ENCODE measurements at places on chromosomes 7 and 10.

DNA sequence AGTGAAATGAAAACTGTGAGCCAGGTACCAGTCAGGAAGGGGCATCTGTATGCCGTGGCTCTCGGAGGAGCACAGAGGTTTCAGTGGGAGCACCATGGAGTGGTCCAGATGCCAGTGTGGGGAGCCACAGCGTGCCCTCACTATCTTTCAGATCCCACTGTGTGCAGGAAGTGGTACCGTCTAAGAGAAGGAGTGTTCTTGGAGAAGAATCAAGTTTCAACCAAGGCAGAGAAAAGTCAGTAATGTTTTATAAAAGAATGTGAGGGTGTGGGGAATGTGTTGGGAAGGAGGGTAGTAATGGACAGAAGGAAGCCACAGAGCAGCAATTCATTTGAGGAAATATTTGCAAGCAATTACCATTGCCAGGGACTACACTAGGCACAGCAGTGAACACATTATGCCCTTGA, 35.6 kb downstream of the PRKAR2B start:
- no peak for DNase-seq

DNA sequence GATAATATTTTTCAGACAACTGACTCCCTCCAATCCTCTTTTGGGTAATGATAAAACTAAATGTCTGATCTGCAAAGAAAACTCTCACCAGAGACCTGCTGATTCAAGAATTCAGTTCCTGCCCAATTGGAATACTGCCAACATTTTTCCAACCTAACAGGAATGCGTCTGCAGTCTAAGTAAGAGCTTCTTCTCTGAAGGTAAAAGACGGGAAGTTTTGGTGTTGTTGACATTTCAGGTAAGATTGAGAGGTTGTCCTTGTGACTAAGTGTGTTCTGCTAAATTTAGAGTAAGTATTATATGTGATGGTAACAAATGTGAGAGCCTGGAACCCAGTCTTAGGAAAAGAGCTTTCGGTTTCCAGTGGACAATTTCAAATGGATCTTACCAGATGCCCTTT, 17.6 kb downstream of the IFIT5 start:
- peak; percentile 36 for DNase-seq

DNA sequence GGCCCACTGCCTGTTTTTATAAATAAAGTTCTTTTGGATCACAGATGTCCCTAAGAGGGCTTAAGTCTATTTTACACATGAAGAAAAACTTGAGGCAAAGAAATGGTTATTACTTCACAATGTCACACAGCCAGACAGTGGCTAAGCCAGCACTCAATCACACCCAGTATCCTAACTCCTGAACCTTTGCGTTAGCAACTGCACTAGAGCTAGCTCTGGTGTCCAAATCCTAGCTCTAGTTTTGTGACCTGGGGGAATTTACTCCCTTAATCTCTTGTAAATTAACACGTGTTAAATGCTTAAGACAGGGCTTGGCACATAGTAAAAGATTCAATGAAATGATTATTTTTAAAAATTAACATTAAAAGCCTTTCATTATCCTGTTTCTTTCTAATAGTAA, 49.0 kb upstream of the TPK1 start:
- no peak for DNase-seq

GRCh38 chr10:72385724-72386123, 31.0 kb upstream of the DNAJB12 start:
- no peak for DNase-seq

DNA sequence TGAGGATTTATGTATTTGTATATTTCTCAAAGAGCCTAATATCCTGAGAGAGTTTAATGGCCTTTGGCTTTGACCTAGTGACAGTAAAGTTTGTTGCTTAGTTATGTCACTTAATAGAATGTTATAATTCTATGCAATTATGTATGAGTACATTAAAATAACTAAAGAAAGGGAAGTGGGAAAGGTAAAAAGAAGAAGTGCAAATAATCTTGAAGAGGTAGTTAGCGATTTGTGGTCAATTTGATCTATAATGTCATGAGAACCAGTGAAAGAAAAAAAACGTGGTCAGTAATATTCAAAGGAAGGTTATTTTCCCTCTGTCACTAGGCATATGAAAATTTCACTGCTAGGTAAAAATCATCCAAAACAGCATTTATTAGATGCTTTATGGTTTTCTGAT, 143.4 kb upstream of the LSM8 start:
- no peak for DNase-seq

GRCh38 chr7:129780974-129781927, 169.7 kb downstream of the NRF1 start:
- peak; percentile 7 for DNase-seq

DNA sequence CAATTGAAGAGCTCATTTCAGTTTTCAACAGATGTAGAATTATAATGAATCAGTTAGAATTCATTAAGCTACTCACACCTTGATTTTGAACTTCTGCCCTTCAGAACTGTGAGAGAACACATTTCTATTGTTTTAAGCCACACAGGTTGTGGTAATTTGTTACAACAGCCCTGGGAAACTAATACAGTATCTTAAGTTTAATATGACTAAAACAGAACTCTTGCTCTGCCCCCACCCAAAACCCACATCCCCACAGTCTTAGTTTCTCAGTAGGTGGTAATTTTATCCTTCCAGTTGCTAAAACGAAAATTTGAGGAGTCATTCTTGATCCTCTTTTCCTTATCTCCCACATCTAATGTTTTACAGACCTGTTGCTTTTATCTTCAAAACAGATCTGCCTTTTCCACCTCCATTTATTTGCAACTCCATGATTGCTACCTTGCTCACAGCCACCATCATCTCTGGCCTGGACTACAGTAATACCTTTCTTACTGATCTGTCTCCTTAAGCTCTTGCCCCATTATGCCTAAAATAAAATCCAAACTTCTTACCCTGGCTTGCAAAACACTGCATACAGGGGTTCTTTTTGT, 72.8 kb upstream of the NXPH1 start:
- no peak for DNase-seq

GRCh38 chr7:128868624-128869137, 6.0 kb downstream of the ATP6V1F start:
- no peak for DNase-seq

GRCh38 chr7:73983437-73984164, 44.4 kb upstream of the ELN start:
- DNase-seq, result no peak

DNA sequence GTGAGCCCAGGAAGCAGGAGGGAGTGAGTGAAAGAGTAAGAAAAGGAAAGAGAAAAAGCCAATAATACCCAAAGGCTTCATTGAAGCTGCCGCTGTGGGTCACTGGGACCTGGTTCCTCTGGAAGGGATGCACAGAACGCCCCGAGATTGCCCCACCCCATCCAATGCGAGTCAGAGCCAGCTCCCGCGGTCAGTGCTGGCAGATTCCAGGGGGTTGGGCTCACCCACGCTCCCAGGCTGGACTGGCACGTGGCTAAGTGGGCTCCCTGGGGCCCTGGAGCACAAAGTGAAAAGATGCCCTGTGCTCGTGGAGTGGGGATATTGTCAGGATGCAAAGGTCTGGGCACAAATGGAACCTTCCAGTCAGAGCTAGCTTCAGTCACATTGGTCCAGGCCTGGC, 117.0 kb downstream of the OAT start:
- no peak for DNase-seq

DNA sequence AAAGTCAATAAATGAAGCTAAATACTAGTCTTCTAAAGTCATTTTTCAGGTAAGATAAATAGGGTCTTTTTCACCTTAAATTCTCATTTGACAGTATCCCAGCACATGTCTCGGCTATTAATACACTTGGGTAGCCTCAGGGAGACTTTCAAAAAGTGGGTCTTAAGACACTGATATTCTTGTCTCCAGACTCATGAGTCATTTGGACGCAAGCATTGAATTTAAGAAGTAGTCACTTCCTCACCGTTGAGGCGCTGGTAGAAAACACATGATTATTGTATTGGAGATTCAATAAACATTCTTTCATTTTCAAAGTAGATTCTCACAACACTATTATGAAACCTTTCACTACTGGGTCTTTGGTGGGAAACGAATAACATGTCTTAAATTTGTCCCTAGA, 108.9 kb upstream of the SP8 start:
- no peak for DNase-seq

GRCh38 chr10:117537904-117538524, 4.5 kb upstream of the EMX2 start:
- no peak for DNase-seq

DNA sequence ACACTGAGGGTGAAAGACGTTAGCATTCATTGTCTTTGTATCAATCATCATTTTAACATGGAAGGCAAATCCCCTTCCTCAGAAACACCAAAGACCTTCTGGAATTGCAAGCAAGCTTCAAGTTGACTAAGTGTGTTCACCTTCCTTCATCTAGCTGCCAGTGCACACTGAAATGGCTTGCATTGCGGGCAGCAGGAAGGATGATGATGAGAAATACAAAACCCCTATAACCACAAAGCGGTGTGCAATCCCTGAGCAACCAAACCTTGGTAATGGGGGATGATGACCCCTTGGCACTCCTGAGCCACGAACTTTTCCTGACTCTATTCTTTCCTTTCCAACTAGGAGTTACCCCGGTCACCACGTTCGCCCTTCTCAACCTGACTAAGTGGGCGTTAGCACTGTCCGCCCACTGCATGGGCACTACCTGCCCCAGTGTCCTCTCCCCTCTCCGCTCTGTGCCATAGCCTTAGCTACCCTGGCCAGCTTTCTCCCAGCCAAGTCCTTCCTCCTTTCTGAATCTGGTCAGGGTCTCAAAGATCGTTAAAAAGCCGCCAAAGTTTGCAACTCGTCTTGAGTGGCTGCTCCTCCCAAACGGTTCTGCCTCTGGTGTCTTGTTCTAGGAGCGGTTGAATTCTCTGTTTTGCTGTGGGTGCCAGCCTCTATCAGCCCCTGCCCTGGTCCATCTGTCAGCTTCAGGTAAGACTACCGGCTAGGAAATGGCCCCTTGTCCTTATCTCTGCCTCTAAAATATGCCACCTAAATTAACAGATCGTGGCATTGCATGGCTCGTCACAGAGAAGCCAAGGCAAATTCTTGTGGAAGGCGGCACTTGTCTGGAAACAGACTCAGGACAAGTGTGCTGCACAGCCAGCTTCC, 586 bp upstream of the AOC1 start:
- DNase-seq, result no peak

DNA sequence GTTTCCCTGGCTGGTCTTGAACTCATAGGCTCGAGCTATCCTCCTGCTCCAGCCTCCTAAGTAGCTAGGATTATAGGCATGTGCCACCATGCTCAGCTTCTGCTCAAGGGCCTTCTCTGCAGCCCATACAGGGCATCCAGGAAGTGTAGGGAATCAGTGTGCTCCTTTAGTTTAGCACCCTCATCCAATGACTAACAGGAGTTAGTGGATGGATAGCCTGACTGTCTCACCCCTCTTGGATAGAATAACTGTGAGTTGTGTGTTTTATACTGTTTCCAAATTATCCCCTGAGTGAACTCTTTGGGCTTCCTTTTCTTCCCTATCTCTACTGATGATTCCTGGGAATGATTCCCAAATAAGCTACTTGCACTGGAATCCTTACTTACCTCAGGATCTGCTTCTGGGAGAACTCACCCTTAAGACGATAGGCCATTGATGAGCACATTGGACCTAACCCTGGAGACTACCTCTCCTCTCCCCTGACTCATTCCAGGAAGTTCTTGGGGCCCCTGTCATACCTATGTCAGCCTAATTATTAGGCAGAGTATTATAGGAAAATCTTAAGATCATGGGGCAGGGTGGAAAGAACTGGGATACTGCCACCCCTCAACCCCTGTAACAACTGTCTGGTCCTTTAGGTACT, 18.5 kb downstream of the STRIP2 start:
- peak; percentile 14 for DNase-seq

GRCh38 chr10:127221281-127221680, 24.9 kb upstream of the INSYN2A start:
- DNase-seq, result no peak

GRCh38 chr10:107071301-107071700, 93.2 kb downstream of the SORCS1 start:
- DNase-seq, result no peak

GRCh38 chr7:136069840-136070529, 92.8 kb upstream of the MTPN start:
- DNase-seq, result no peak

DNA sequence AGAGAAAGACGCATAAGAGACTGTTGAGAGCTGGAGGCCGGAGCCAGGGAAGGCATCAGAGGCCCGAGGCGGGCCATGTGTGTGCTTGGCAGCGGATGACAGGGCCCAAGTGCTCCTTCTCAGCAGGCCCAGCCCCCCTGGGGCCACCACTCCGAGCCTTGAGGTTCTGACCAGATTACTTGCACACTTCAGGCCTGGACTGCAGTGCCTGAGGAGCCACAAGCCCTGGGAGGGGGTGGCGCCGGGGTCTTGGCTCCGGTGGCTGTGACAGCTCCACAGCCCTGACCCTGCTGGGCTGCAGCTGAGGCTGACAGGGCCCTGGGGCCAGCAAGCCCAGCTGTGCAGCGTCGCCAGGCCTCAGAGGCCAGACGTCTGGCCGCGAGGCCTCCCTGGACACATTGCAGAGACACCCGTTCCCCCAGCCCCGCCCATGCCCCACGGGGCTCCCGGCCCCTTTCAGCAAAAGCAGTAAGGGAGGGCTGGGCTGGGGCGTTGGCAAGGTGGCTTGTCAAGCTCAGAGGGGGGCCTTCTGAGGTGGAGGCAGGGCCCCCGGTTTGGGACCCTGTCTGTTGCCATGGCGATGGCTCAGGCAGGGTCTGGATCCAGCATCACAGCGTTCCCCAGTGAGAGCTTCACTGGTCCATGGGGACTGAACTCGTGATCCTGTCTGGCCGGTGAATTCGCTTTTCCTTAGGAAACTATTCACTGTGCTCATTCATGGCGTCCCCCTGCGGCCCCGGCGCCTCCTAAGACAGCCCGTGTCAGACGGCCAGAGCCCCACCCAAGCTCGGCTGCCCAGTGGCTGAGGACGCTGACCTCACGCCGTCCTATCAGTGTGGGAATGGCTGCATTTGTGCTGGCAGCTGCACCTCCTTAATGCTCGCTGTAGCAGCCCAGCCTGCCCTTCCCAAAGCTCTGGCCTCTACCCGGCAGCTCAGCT, 5.7 kb downstream of the ELN start:
- DNase-seq, result no peak

GRCh38 chr7:117751775-117752174, 121.5 kb downstream of the CTTNBP2 start:
- no peak for DNase-seq

DNA sequence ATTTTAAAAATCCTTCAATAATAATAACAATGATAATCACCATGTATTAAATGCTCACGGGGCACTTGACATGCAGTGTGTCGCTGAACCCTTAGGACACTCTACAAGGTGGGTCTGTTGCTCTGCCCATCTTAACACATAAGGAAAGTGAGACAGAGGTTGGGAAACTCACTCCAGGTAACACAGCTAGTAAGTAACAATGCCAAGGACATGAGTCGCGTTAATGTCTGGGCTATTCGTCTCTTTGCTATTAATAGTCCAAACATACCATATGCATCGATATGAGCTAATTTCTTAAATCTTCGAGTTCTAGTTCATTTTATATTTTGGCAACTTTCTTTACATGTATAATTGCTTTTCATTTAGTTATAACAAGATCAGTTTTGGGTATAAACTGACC, 79.5 kb downstream of the BEND7 start:
- no peak for DNase-seq
